ENCODE measurements at places on chromosomes 12 and 14. TPM values are rescaled to one million over a fixed set of nuclear protein-coding genes. Genes with fewer than 3 reads are reported as not detected.

GRCh38 chr12:5201554-5202218 is 158.0 kb downstream of the KCNA5 start:
- DNase-seq = no peak

GRCh38 chr12:70332236-70332635 is 33.9 kb upstream of the KCNMB4 start:
- no peak for DNase-seq

- no peak for DNase-seq
These were observed 89.2 kb downstream of the SPPL3 start for GRCh38 chr12:120814903-120815429.

- no peak for DNase-seq
These were observed 57.7 kb upstream of the LDHB start for GRCh38 chr12:21715386-21715785.

- DNase-seq = no peak
These were observed 112.5 kb downstream of the CCER1 start for GRCh38 chr12:90842477-90842876.

DNA sequence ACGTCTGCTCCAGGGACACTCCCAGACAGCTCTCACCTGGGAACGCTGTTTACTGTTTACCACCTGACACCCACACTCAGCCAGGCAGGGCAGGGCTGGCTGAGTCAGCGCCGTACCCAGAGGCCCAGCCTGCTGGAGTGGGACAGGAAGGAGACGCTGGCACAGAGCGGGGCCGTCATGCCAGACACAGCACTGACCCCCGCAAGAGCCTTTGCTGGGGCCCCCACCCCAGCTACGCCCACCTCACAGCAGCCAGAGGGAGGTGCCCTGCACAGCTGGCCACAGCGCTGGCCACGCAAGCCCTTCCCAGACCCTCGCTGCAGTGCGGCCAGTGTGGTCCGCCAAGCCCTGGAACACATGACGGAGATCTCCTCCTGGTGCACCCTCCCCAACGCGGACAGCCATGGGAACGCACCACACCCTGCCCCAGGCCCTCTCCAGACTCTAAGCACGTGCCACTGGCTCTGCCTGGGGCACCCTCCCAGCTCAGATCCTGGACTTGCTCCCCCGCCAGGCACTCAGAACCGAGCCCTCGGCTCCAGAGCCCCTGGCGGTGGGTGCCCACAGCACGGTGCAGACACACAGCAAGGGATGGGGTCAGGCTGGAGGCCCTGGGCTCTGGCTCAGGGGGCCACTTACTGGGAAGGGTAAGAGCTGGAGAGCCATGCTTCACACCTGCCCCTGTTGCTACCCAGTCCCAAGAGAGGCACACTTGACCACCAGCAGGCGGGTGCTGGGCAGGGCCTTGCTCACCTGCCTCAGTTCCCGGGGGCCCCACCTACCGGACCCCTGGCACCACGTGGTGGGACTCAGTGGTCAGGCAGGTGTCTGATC is 5.7 kb downstream of the AHNAK2 start:
- no peak for DNase-seq

DNA sequence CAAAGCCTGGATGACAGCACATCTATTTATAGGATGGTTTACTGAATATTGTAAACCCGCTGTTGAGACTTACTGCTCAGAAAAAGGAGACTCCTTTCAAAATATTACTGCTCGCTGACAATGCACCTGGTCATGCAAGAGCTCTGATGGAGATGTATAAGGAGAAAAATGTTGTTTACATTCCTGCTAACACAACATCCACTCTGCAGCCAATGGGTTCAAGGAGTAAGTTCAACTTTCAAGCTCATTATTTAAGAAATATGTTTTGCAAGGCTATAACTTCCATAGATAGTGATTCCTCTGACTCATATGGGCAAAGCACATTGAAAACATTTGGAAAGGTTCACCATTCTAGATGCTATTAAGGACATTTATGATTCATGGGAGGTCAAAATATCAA is 201.7 kb downstream of the SNAPC1 start:
- no peak for DNase-seq

DNA sequence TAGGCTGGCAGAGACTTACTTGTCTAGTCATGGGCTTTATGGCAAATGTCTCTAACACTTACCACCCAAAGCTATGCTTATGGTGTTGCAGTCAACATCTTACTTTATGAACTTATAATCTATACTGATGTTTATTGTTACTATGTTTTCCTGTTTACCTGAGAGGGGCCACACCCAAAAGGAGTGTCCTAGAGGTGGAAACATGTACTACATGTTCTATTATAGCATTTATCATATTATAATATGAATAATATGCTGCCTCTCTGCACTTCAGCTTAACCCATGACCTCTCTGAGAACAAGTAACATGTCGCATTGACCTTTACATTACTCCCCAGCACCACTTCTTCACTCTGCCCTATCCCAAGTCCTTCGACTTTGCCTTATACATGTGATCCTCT is 501.8 kb downstream of the ETNK1 start:
- no peak for DNase-seq

The HSPB8 gene
- total RNA-seq = 26.8 TPM

The SIX6 gene
- not detected for total RNA-seq

The FBLN5 gene
- total RNA-seq = 46.5 TPM

The DBX2 gene
- total RNA-seq = 0.10 TPM

The CLEC1B gene
- 0.39 TPM for total RNA-seq

The INHBC gene
- not detected for total RNA-seq

The PRIMA1 gene
- total RNA-seq = 0.99 TPM

The MYL2 gene
- total RNA-seq = 43.5 TPM

The CELA1 gene
- total RNA-seq = not detected

All from skin of body (tissue), 3 donors.